GM23248 (cell line): ENCODE measurements at places on chromosomes 3 and 15. TPM values are rescaled to one million over a fixed set of nuclear protein-coding genes. Genes with fewer than 3 reads are reported as not detected.
A peak's percentile ranks its signal among the peaks of the same experiment; 100 is the strongest.

DNA sequence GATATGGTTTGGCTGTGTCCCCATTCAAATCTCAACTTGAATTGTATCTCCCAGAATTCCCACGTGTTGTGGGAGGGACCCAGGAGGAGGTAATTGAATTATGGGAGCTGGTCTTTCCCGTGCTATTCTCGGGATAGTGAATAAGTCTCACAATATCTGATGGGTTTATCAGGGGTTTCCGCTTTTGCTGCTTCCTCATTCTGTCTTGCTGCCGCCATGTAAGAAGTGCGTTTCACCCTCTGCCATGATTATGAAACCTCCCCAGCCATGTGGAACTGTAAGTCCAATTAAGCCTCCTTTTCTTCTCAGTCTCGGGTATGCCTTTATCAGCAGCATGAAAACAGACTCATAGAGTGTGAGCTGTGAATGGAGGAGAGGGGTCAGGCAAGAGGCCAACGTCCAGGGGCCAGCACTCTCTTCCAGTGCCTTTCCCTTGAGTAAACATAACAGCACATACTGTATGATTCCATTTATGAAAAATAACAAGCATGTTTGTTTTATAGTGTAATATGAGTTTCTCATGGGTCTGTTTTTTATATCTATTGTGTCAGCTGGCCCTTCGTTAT lies 16.3 kb upstream of the LCTL start:
- no peak overlapping the region for H3K27ac ChIP-seq
- H3K4me1 ChIP-seq, result peaks cover 8% of the 10 kb centered on the region
- no peak overlapping the region for H3K4me3 ChIP-seq
- no peaks in the 10 kb centered on the region for H3K27me3 ChIP-seq
- H3K36me3 ChIP-seq, result no peaks in the 10 kb centered on the region

- H3K27me3 ChIP-seq, result no peaks in the 10 kb centered on the region
- no peaks in the 10 kb centered on the region for H3K4me1 ChIP-seq
- DNase-seq, result no peak
- no peak overlapping the region for H3K27ac ChIP-seq
- no peak overlapping the region for H3K4me3 ChIP-seq
These were observed 11.2 kb downstream of the ATP8B4 start for GRCh38 chr15:50107591-50108408.

GRCh38 chr15:41915255-41915994 lies 21.6 kb upstream of the SPTBN5 start:
- H3K36me3 ChIP-seq, result no peaks in the 10 kb centered on the region
- H3K4me3 ChIP-seq, result no peak overlapping the region
- H3K4me1 ChIP-seq, result peaks cover 7% of the 10 kb centered on the region; the same call in 1 of the 2 replicates
- no peaks in the 10 kb centered on the region for H3K27me3 ChIP-seq

DNA sequence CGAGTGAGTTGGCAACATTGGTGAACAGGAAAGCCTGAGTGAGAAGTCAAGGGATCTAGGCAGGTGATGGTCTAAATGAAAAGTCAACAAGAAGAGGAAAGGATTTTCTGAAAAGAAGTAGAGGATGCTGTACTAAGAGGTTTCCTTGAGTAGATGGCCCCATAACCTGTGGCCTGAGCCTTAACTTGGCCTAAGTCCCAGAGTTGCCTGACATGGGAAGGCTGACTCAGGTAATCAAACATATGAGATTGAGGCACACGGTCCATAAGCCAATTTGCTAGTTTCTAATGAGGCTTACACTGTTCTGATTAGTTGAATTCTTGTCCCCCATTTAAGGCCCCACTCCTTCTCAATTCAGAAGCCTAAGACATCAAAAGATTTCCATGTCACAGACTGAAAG lies 262.5 kb upstream of the LMCD1 start:
- H3K27ac ChIP-seq, result no peak overlapping the region
- DNase-seq, result no peak
- H3K27me3 ChIP-seq, result no peaks in the 10 kb centered on the region
- H3K4me1 ChIP-seq, result no peaks in the 10 kb centered on the region
- no peaks in the 10 kb centered on the region for H3K36me3 ChIP-seq
- no peak overlapping the region for H3K4me3 ChIP-seq

GRCh38 chr3:152842413-152842812 lies 7.5 kb downstream of the P2RY1 start:
- no peaks in the 10 kb centered on the region for H3K4me1 ChIP-seq
- no peak overlapping the region for H3K27ac ChIP-seq
- peaks cover 8% of the 10 kb centered on the region; the same call in 1 of the 2 replicates for H3K27me3 ChIP-seq
- no peak for DNase-seq

GRCh38 chr3:148173851-148174250 lies 523.9 kb upstream of the AGTR1 start:
- peaks cover 17% of the 10 kb centered on the region for H3K4me1 ChIP-seq
- H3K4me3 ChIP-seq, result no peak overlapping the region
- no peaks in the 10 kb centered on the region for H3K36me3 ChIP-seq
- DNase-seq, result no peak

GRCh38 chr3:49902511-49903345 lies 945 bp downstream of the MST1R start:
- no peak for DNase-seq
- peaks cover 20% of the 10 kb centered on the region for H3K4me1 ChIP-seq
- no peak overlapping the region for H3K27ac ChIP-seq
- no peak overlapping the region for H3K4me3 ChIP-seq

DNA sequence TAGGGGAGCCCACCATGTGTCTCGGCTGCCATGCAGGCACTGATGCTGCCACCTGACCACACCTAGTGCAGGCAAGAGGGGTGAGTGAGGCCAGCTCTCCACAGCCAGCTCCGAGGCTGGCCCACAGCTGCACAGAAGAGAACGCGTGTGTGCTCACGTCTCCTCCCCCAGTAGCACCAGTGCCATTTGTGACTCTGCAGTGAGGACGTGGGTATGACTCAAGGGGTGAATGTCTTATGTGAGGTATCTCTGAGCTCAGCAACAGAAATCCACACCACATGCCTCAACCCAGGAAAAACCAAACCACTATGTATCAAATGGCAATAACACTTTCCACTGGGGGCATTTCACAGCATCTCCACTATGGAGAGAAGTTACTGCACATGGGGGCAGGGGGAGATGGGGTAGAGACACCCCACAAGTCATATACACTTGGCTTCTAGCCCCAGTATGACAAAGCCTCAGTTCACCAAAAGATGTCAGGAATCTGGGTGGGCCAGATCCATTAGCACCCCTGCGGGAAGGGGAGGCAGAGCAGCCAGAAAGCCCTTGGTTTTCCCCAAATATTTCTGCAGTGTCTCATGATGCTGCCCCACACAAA lies 87.6 kb downstream of the LRIG1 start:
- H3K27me3 ChIP-seq, result no peaks in the 10 kb centered on the region
- DNase-seq, result peak; percentile 96
- no peaks in the 10 kb centered on the region for H3K36me3 ChIP-seq
- no peak overlapping the region for H3K4me3 ChIP-seq

DNA sequence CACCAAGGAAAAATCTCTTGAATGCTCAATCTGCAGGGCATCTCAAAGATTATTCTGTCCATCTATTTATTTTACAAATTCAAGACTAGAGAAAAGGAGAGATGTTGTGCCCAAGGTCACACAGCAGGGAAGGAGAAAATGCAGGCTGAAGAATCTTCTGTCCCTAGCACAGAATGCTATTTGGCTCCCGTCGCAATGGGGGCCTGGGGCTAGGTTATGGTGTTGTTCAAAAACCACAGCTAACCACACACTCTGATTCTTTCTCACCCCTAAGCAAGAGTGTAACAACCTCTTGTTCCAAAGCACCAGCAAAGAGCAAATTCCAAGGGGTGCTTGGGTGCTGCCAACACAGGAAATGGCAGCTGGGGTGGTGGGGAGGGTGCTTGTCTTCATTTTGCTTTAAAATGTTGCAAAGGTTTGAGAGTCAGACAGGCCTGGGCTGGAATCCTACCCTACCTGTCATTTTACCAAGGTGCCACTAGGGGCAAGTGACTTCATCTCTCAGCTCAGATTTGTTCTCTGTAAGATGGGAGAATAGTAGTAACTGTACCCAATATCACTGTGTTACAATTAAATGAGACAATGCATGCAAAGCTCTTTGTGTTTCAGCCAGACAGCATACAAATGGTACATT lies 112.5 kb downstream of the ADAMTS9 start:
- no peaks in the 10 kb centered on the region for H3K27me3 ChIP-seq
- no peaks in the 10 kb centered on the region for H3K36me3 ChIP-seq
- no peaks in the 10 kb centered on the region for H3K4me1 ChIP-seq
- no peak overlapping the region for H3K4me3 ChIP-seq
- no peak overlapping the region for H3K27ac ChIP-seq
- DNase-seq, result peak; percentile 50

GRCh38 chr15:77719450-77719849 lies 86.7 kb upstream of the LINGO1 start:
- no peaks in the 10 kb centered on the region for H3K36me3 ChIP-seq
- H3K4me1 ChIP-seq, result no peaks in the 10 kb centered on the region
- H3K27me3 ChIP-seq, result peaks cover 24% of the 10 kb centered on the region
- DNase-seq, result no peak

Gene UROC1
- total RNA-seq, result not detected in 2 replicates

Gene TIMP4
- 0.54 TPM in 1 of 2 replicates, not detected in the other for total RNA-seq

Gene LEKR1
- total RNA-seq, result 0.32 TPM in 1 of 2 replicates, not detected in the other
